ENCODE measurements at places on chromosomes 13 and 19. TPM values are rescaled to one million over a fixed set of nuclear protein-coding genes. Genes with fewer than 3 reads are reported as not detected.
A peak's percentile ranks its signal among the peaks of the same experiment; 100 is the strongest.

CEACAM16 gene
- total RNA-seq = not detected

AP2S1 gene
- 93.8 TPM for total RNA-seq

DNA sequence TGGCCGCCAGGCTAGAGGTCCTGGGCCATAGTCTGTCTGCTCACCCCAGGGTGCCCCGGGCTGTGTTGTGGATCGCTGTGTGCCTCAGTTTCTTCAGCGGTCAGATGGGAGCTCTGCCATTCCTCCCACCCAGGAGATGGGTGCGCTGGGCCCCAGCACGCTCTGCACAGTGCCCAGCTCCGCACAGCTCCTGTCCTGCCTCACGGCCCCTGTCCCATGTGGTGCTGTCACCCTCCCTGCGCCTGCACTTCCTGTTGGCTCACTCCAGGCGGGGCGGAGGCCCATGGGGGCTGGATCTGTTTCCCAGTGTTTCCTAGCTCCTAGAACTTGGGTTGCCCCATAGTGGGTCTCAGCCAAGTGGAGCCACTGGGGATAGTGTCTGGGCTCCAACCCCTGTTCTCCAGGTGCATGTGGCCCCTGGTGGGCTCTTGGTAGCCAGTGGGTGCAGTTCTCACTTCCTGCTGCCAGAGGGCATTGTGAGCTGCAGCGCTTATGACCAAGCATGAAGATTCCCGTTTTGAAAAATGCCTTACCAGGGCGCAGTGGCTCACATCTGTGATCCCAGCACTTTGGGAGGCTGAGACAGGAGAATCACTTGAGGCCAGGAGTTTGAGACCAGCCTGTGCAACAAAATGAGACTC lies 69.8 kb downstream of the KDM4B start:
- DNase-seq = no peak
- H3K36me3 ChIP-seq = peaks cover 38% of the 10 kb centered on the region
- H3K27ac ChIP-seq = no peak overlapping the region
- no peaks in the 10 kb centered on the region for H3K27me3 ChIP-seq

DNA sequence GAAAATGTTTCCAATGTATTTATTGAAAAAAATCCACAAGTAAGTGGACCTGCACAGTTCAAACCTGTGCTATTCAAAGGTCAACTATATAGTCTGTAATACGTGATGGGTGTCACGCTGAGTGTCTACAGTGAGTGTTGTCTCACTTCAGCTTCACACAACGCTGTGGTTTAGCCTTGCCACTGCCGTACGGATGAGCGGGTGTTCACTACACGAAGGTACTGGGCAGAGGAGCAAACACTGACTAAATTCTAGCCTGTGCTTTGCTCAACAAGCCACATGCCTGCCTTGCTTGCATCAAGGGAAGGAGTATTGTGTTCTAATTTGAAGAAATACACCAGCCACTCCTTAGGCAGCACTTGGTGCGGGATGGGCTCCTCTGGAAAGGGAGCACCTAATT lies 3.4 kb upstream of the FFAR3 start:
- H3K27me3 ChIP-seq = no peaks in the 10 kb centered on the region
- H3K4me1 ChIP-seq = no peaks in the 10 kb centered on the region
- no peak overlapping the region for H3K27ac ChIP-seq
- no peaks in the 10 kb centered on the region for H3K36me3 ChIP-seq

DNA sequence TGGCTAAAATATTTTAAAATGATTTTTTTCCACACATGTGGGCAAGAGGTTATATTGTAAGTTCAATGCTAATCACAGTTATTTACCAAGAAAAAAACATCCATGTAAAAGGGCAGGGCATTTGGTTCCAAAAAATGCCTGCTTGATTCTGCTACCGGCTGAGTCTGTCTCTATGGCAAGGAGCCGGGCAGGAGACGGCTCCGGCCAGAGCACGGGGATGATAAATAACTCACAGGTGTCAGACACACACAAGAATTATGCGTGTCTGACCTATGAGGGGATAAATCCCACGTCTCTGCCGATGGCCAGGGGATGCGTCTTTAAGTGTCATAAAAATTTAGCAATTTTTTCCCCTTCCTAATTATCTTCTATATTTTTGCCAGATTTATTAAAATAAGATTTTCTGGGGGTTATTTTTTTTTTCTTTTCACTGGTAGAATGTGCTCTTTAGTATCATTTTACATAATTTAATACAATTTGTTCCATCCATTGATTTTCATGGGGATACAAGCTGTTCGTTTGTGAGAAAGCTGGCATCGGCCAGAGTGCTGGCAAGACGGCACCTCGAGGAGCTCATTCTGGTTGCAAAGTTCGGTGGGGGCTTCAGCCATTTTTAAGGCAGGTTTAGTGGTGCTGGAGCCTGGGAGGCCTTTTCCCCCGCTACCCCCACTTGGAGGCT lies 253.9 kb downstream of the ZNF536 start:
- H3K36me3 ChIP-seq = no peaks in the 10 kb centered on the region
- H3K4me3 ChIP-seq = no peak overlapping the region
- no peaks in the 10 kb centered on the region for H3K4me1 ChIP-seq
- no peak overlapping the region for H3K27ac ChIP-seq
- no peak for DNase-seq

DNA sequence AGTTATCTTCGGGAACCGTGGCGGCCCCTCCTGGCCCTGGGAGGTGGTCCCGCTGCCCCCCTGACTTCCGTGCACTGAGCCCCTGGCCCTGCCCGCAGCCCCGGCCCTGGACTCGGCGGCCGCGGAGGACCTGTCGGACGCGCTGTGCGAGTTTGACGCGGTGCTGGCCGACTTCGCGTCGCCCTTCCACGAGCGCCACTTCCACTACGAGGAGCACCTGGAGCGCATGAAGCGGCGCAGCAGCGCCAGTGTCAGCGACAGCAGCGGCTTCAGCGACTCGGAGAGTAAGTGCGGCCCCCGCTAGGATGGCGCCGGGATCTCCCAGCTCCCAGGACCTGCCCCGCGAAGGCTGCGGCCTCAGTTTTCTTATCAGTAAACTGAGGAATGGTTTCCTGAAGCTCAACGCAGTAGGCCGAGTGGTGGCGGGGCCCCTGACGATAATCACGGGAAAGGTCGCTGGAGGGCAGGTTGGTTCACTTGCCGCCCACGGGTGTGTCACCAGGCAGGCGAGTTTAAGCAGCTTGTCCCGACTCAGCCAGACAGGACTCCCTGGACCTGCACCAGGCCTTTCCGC lies 924 bp downstream of the RGCC start:
- peaks cover 30% of the 10 kb centered on the region for H3K4me1 ChIP-seq
- no peaks in the 10 kb centered on the region for H3K36me3 ChIP-seq
- no peak for DNase-seq
- H3K27ac ChIP-seq = peak overlapping the region; percentile 53
- H3K4me3 ChIP-seq = peak overlapping the region; percentile 92

DNA sequence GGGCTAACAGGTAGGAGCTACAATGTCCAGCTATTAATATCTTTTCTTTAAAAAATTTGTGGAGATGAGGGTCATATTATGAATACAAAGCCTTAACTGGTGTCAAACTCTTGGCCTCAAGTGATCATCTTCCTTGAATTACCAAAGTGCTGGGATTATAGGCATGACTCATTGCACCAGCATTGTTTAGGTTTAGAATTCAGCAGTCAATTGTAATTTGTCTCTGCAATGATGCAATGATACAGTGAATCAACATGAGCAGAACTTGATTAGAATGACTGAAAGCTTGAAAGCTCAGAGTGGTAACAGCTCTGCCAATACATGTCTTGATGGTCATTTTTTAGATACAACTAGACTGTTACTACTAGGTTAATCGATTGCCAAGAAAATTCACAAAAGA lies 752.8 kb upstream of the MIR17HG start:
- H3K27me3 ChIP-seq = no peaks in the 10 kb centered on the region
- no peaks in the 10 kb centered on the region for H3K4me1 ChIP-seq
- no peak overlapping the region for H3K4me3 ChIP-seq
- no peak overlapping the region for H3K27ac ChIP-seq
- no peaks in the 10 kb centered on the region for H3K36me3 ChIP-seq

DNA sequence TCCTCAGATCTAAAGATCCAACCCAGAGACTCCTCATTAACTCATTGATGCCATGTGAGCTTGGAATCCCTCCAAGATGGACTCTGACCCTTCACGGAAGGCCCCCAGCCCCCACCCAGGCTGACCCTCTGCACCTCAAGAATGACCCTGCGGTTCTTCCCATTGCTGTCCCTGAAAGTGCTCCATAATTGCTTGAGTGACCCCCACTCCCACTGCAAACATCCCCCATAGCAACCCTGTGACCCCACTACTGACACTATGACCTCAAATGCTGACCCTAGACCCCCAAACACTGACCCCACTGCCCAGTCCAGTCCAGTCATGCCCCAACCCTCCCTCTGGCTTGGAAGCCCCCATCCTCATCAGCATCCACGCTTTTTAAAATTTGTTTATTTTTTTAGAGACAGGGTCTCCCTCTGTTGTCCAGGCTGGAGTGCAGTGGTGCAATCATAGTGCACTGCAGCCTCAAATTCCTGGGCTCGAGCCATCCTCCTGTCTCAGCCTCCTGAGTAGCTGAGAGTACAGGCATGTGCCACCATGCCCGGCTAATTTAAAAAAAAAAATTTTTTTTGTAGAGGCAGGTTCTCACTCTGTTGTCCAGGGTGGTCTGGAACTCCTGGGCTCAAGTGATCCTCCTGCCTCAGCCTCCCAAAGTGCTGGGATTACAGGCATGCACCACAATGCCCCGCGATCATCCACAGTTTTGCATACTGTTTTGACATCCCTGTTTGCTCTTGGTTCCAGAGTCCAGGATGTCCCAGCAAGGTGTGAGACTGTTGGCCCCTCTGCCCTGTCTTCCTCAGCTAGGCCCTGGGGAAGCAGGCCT lies 855 bp downstream of the LYL1 start:
- H3K36me3 ChIP-seq = no peaks in the 10 kb centered on the region
- H3K27me3 ChIP-seq = no peaks in the 10 kb centered on the region
- peaks cover 44% of the 10 kb centered on the region for H3K4me1 ChIP-seq
- H3K27ac ChIP-seq = peak overlapping the region; percentile 84
- H3K4me3 ChIP-seq = peak overlapping the region; percentile 65

DNA sequence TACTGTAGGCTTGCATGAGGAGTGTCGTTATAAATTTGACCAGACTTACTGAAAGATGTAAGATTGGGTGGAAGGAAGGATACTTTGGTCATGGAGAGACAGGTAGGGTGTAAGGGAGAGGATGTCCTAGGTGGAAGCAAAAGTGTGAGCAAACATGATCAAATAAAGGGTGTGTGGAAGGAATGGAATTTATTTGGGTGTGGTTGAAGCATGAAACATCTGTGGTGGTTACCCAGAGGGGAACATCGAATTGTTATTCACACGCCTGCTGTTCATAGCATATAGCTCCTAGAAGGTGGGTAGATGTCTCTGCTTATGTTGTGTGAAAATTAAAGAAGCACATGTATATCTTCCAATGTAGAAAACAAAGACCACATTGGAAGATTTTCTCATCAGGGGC lies 157.7 kb downstream of the ATP8A2 start:
- no peaks in the 10 kb centered on the region for H3K27me3 ChIP-seq
- no peak for DNase-seq
- H3K36me3 ChIP-seq = no peaks in the 10 kb centered on the region
- H3K4me3 ChIP-seq = no peak overlapping the region

DNA sequence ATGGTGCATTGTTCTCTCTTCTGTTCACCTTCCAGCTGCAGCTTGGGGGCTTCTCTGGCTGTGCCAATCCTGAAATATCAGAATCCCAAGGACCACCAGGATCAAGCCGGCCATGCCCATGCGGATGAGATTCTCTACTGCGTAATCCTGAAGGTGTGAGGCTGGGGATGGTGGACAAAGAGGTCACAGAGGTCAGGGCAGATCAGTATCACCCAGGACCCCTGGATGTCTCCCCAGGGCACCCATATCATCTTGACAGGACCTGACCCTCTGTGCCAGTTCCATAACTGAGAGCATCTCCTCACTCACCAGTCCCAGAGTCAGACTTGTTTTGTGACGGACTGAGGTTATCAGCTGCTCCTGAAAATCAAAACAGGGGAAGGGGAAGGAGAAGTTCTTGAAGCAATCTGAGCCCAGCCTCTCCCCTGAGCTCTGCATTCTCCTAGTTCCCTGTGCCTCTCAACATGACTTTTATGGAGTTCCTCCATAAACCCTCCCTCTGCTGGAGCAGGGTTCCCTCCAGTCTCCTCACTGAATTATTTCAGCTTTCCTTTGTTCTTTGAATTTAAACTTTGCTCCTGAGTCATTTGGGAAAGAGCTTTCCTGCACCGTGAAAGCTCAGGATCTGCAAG lies 5.5 kb downstream of the LILRA5 start:
- H3K36me3 ChIP-seq = no peaks in the 10 kb centered on the region
- no peak for DNase-seq
- no peak overlapping the region for H3K4me3 ChIP-seq
- H3K4me1 ChIP-seq = no peaks in the 10 kb centered on the region
- no peak overlapping the region for H3K27ac ChIP-seq

DNA sequence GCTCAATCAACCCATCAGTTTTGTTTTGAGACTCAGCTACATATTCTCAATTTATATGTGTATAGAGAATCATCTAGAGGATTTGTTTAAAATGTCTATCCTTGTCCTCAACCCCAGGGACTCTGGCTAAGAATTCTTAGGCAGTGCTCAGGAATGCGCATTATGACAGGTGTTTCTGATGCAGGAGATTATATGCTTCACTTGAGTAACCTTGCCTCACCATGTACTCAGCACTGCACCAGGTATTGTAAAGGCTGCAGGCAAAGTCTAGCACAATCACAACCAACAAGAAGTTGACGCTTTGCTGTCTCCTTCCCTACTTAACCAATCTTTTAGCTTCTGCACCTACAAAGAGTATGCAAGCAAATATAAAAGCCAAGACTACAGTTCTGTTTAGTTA lies 79.6 kb downstream of the LACC1 start:
- no peak for DNase-seq
- no peak overlapping the region for H3K4me3 ChIP-seq
- H3K36me3 ChIP-seq = no peaks in the 10 kb centered on the region
- H3K27ac ChIP-seq = no peak overlapping the region

Measured in thoracic aorta (tissue), 2 donors.